Jurkat, Clone E6-1 (cell line): ENCODE measurements at places on chromosomes 6 and 20.

DNA sequence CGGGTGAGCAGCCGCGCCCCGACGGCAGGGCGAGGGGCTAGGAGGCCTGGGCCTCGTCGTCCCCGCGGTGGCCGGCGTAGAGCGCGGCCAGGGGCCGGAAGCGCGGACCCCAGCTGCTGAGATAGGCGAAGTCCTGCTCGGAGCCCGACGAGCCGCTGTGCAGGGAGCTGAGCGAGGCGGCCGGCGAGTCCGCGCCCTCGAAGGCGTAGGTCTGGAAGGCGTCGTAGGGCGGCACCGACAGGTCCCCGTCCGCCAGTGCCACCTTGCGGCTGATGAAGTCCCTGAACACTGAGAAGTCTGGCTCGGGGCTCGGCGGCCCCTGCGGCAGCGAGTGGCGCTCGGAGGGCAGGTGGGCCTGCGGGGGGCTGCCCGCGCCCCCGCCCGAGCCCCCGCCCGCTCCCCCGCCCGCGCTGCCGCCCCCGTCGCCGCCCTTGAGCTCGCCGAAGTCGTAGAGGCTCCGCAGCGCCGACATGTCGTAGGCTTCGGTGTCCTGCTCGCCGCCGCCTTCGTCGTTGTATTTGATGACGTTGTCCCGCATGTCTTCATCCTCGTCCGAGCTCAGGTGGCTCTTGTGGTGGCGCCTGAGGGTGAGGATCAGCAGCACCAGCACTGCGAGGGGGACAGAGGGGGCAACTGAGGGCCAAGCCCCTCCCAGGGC is 56.5 kb downstream of the CD40 start:
- peak; percentile 27 for DNase-seq

GRCh38 chr6:101980924-101981323 is 587.4 kb downstream of the GRIK2 start:
- no peak for DNase-seq

GRCh38 chr6:161168281-161168891 is 105.5 kb downstream of the AGPAT4 start:
- DNase-seq, result no peak

GRCh38 chr6:133262804-133263203 is 21.6 kb downstream of the EYA4 start:
- no peak for DNase-seq

GRCh38 chr6:17589406-17590096 is 10.6 kb upstream of the FAM8A1 start:
- peak; percentile 79 for DNase-seq

GRCh38 chr20:10007747-10008146 is 27.0 kb upstream of the ANKEF1 start:
- no peak for DNase-seq

- DNase-seq, result no peak
Observed at GRCh38 chr6:34554291-34555006, 1.7 kb downstream of the SPDEF start.

- DNase-seq, result no peak
Observed at GRCh38 chr6:141105481-141105880, 1027.2 kb upstream of the GJE1 start.

DNA sequence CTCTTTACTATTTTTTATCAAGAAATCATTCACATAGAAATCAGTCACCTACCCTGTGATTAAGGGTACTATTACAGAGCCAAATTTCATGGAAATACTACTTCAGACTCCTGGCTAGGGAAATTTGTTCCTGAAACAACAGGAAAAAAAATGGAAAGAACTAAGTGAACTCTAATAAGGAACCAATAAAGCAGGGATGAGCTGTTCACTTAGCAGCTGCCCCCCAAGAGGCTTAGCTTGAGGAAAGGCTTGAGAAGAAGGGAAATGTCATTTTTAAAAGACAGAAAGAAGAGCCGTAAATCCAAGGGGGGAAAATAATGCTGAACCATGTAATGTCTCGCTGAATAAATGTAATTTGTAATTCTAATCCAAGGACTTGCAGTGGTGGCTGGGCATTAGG is 88.8 kb downstream of the COL21A1 start:
- no peak for DNase-seq
